ENCODE measurements at places on chromosomes 13 and 19. TPM values are rescaled to one million over a fixed set of nuclear protein-coding genes. Genes with fewer than 3 reads are reported as not detected.

DNA sequence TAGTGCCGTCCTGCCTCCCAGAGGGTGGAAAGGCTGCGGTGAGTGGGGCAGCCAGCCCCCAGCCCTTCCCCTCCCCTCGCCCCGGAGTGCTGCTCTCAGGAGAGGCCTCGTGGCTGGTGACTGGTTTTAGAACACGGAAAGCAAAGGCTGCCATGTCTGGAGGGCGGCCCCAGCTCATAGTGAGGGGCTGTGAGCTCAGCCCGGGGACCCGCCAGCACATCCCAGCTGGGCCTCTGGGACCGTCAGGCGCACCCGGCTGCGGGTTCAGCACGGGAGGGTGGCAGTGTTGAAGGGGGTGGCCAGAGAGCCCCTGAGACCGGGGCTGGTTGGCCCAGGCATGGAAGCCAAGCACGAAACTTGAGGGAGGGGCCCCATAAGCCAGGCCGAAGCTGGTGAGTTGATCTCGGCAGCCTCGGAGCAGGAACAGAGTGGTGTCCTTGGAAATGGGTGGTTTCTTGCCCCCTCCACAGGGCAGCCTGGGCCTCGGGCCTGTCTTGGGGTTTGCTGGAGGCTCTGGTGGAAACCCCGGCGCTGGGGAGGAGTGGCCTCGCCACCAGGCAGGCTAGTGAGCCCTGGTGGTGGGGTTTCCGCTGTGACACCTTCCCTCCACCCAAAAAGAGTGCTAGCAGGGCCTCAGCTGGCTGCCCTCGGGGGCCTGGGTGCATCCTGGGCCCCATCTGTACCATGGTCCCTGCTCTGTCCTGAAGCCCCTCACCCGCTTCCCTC lies 157.7 kb downstream of the KDM4B start:
- peaks cover 14% of the 10 kb centered on the region for H3K4me1 ChIP-seq
- no peak overlapping the region for H3K4me3 ChIP-seq

GRCh38 chr13:62014299-62014698 lies 598.6 kb upstream of the PCDH20 start:
- no peak overlapping the region for H3K27ac ChIP-seq
- no peak overlapping the region for H3K4me3 ChIP-seq
- no peaks in the 10 kb centered on the region for H3K4me1 ChIP-seq
- no peaks in the 10 kb centered on the region for H3K27me3 ChIP-seq
- no peaks in the 10 kb centered on the region for H3K36me3 ChIP-seq

GRCh38 chr13:73585236-73585635 lies 526.4 kb downstream of the KLF5 start:
- no peak overlapping the region for H3K27ac ChIP-seq
- peaks cover 8% of the 10 kb centered on the region for H3K27me3 ChIP-seq
- H3K4me3 ChIP-seq, result no peak overlapping the region
- no peaks in the 10 kb centered on the region for H3K36me3 ChIP-seq
- no peak for DNase-seq

- H3K36me3 ChIP-seq, result peaks cover 2% of the 10 kb centered on the region
- H3K27ac ChIP-seq, result no peak overlapping the region
- H3K4me3 ChIP-seq, result no peak overlapping the region
- DNase-seq, result no peak
Measured at GRCh38 chr19:36258028-36258875, 43.3 kb downstream of the ZNF146 start.

GRCh38 chr19:15318241-15318691 lies 14.1 kb downstream of the BRD4 start:
- H3K4me1 ChIP-seq, result peaks cover 69% of the 10 kb centered on the region
- DNase-seq, result no peak
- H3K27ac ChIP-seq, result peak overlapping the region; percentile 89
- peak overlapping the region; percentile 78 for H3K4me3 ChIP-seq
- H3K27me3 ChIP-seq, result no peaks in the 10 kb centered on the region

DNA sequence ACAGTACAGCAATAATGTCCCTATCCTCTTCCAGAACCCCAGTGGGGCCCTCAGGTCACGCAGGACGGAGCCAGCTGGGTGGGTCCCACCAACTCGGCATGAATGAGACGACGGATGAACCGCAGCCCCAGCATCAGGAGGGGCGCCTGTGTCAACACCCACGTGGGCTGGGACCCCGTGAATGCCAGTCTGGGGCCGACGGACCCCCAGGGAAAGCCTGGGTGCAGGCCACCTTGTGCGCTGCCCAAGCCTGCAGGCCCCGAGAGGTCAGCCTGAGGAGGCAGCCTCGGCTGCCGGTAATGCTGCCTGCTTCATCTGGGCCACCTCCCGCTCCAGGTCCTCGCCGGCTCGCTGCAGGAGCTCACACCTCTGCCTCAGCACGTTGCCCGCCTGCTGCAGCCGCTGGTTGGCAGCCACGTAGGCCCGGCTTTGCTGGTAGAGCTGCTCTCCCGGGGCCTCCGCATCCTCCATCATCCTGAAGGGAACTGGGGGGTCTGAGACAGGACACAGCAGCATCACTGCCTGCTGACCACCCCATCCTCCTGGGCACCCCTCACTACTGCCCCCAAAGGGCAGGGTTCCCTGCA lies 4.2 kb downstream of the C19orf25 start:
- peaks cover 3% of the 10 kb centered on the region for H3K36me3 ChIP-seq
- no peaks in the 10 kb centered on the region for H3K27me3 ChIP-seq
- no peak for DNase-seq
- no peak overlapping the region for H3K4me3 ChIP-seq
- no peak overlapping the region for H3K27ac ChIP-seq

DNA sequence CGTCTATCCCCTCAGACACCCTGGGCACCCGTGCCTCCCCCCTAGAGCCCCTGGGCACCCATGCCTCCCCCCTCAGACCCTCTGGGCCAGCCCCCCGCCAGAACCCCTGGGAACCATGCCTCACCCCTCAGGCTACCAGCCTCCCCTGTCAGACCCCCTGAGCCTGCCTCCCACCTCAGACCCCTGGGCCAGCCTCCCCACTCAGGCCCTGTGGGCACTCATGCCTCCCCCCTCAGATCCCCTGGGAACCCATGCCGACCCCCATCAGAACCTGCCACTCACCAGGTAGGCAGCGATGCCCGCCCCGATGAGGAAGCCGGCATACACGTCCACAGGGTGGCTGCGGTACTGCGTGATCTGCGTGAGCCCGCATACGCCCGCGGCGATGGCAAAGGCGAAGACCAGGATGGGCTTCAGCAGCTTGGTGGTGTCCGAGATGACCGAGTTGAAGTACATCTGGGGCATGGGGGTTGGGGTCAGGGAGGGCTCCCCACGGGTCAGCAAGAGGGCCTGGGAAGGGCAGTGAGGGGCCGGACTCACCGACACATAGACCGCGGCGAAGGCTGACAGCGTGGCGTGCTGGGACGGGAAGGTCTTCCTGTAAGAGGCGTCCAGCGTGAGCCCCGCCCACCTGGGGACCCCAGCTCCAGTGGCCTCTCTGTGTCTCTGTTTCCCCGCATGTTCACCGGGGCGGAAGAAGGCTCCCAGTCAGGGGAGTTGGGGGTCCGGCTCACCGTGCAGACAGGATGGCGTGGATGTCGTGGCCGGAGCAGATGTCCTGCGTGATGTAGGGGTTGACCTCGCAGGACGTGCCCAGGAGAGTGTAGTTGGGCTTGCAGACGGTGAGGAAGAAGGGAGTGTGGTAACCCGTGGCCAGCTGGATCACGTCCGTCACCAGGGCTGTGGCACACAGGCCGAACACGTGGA lies 7.3 kb downstream of the PLPPR3 start:
- no peak for DNase-seq
- peak overlapping the region; percentile 37 for H3K4me3 ChIP-seq
- no peaks in the 10 kb centered on the region for H3K4me1 ChIP-seq
- no peak overlapping the region for H3K27ac ChIP-seq

The NDUFA7 gene
- total RNA-seq, result 24.4 TPM

The PNMA8A gene
- not detected for total RNA-seq

The GPC6 gene
- total RNA-seq, result not detected

The NPAS1 gene
- total RNA-seq, result 0.76 TPM

Data from T-helper 17 cell (primary cell).